Esophagus squamous epithelium (tissue), 5 donors: ENCODE measurements at places on chromosomes 2 and 18. TPM values are rescaled to one million over a fixed set of nuclear protein-coding genes. Genes with fewer than 3 reads are reported as not detected.

The USP34 gene
- 57.7 TPM for total RNA-seq

The CPLX4 gene
- not detected for total RNA-seq

The NYAP2 gene
- total RNA-seq: 0.18 TPM

The OR6B2 gene
- total RNA-seq: not detected

The EVX2 gene
- total RNA-seq: not detected

The IMPACT gene
- 38.5 TPM for total RNA-seq

The THOC1 gene
- 17.6 TPM for total RNA-seq

The ITPRID2 gene
- 67.2 TPM for total RNA-seq

The POTEI gene
- not detected for total RNA-seq

The PPM1B gene
- 14.9 TPM for total RNA-seq

The EIF5B gene
- 19.4 TPM for total RNA-seq

The HSBP1L1 gene
- 26.6 TPM for total RNA-seq

The ADRA2B gene
- total RNA-seq: 0.38 TPM

The KCNK3 gene
- 0.66 TPM for total RNA-seq

The CNGA3 gene
- 0.48 TPM for total RNA-seq

The RAB10 gene
- 214 TPM for total RNA-seq

The RNF125 gene
- 1.1 TPM for total RNA-seq

The MAL gene
- 469 TPM for total RNA-seq

The STK36 gene
- 8.9 TPM for total RNA-seq

The DSG2 gene
- 9.6 TPM for total RNA-seq

The ABCG8 gene
- not detected for total RNA-seq

The STPG4 gene
- total RNA-seq: not detected

The TPO gene
- total RNA-seq: 3.4 TPM

The ASPRV1 gene
- 0.31 TPM for total RNA-seq

The HOXD10 gene
- total RNA-seq: not detected

The DAW1 gene
- total RNA-seq: not detected

The TUBB8B gene
- total RNA-seq: 0.40 TPM

The TUBB6 gene
- 288 TPM for total RNA-seq

The CD8A gene
- total RNA-seq: 6.5 TPM

The SCRN3 gene
- 17.3 TPM for total RNA-seq

The YWHAQ gene
- total RNA-seq: 141 TPM

The HTR2B gene
- 0.76 TPM for total RNA-seq

The GRHL1 gene
- total RNA-seq: 112 TPM

The TM4SF20 gene
- total RNA-seq: not detected

The ERCC3 gene
- 19.3 TPM for total RNA-seq

The SLC14A1 gene
- total RNA-seq: 1.1 TPM

The MRPL44 gene
- total RNA-seq: 28.2 TPM

The ZDBF2 gene
- total RNA-seq: 4.7 TPM

The ACAA2 gene
- total RNA-seq: 23.8 TPM

The RTP5 gene
- 0.12 TPM for total RNA-seq

The FAM110C gene
- 41.7 TPM for total RNA-seq
